Stimulated activated CD8-positive, alpha-beta memory T cell treated with anti-CD3 and anti-CD28 coated beads, Interleukin-2, amount 100 ng/mL, for 48 hours (primary cell): ENCODE measurements at places on chromosomes 3 and 15.

DNA sequence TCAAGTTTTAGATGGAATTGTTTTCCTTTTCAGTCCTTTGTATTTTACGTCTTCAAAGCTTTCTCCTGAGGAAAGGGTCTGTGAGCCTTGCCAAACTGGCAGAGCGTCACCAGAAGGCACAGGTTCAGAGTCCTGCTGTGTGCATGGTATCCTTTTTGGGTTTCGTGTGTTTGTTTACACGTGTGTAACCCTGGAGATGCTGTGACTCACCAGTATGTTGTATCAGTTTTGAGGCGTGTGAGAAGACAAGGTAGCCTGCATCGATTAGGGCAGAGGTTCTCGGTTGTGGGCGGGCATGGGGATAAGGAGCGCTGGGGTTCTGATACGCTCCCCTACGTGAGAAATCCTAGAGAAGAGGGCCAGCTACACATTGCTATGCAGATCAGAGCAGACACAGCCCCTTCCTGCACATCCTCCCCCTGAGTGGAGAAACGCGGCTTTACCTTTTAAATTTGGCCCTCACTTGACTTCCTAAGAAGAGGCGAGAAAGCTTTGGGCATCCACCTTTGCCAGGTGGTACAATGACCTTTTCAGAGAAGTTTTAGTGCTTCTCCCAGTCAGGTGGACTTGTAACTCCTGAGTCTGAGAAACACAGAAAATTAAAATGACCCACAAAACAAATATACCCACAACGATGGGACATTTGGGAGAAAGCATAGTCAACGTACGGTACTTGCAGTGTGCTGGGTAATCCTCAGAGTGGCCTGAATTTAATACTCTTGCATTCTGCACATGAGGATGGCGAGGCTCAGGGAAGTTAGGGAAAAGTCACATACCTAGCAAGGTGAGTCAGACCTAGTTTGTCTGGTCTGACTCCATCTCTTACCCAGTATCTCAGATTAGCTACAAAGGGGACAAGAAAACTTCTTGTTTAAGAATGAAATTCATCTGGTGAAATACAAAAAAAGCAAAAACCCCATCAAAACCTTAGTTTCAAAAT, 38.1 kb downstream of the TRAK1 start:
- DNase-seq: no peak

- no peak for DNase-seq
These were observed 57.6 kb downstream of the PDCD6IP start for GRCh38 chr3:33855884-33856546.

GRCh38 chr3:184717399-184717983, 5.6 kb upstream of the MAGEF1 start:
- no peak for DNase-seq

- no peak for DNase-seq
These were observed 172.8 kb downstream of the SUCNR1 start for GRCh38 chr3:152046280-152046679.

DNA sequence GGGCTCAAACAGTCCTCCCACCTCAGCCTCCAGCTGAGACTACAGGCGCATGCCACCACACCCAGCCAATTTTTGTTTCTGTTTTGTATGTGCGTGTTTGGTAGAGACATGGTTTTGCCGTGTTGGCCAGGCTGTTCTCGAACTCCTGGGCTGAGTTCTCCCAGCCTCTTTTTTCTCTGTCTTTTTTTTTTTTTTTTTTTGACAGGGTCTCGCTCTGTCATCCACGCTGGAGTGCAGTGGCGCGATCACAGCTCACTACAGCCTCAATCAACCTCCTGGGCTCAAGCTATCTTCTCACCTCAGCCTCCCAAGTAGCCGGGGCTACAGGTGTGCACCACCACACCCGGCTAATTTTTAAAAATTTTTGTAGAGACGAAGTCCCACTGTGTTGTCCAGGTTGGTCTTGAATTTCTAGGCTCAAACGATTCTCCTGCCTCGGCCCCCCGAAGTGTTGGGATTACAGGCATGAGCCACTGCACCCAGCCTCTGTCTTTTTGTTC, 867 bp upstream of the DCAF1 start:
- no peak for DNase-seq

DNA sequence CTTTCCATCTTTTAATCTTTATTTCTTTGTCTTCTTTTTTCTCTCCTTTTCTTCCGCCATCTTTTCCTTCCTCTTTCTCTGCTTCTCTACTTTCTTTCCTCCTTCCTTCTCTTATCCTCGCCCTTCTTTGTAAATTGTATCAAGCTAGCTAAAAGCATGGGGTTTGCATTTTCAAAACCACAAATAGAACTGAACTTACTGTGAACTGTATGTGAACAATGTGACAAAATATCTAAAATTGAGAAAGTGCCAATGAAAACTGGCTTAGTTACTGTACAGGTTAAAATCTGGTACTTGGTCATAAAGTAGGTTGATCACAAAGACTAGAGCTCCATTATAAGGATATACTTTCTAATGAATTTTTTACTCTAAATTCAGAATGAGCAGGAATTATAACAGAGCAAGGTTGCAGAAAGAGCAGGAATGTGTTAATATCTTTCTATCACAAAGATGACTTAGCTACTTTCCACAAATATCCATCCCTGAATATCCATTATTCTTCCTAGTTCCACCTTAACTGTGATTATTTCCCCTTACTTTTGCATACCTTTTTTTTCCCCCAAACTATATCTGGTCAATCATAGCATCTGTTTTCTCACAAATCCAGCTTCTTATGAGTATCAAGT, 122.4 kb downstream of the LSAMP start:
- no peak for DNase-seq

DNA sequence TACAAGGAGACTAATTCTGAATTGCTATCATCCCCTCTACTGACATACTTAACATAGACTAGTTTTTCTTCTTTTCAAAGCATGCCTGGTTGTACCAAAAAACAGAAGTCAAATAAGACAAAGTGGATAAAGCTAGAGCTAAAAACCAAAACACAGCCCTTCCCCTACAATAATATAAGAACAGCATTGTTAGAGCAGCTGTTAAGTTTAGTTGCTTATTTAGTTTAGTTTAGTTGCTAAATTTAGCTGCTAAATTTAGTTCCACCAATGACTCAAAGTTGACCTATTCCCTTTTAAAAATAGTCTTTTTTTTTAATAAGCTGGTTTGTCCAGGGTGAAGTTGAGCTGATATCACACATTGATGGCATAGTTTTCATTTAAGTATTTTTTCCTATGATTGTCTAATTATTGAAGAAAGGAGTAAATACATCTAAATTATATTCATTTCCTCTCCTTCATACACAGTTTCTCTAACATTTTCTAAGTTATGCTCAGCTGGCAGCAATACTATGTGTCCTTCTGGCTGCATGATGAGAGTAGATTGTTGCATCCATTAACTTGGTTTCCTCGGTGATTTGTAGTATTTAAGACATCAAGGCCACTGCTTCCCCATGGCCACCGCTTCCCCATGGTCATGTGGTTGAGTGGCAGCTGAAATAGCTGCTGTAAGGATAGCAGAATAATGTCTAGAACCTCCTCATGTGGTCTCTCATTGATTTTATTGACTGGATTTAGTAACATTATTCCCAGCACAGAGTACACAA, 718.6 kb upstream of the NECTIN3 start:
- no peak for DNase-seq

- no peak for DNase-seq
These were observed 15.8 kb upstream of the BTBD1 start for GRCh38 chr15:83082730-83083386.

DNA sequence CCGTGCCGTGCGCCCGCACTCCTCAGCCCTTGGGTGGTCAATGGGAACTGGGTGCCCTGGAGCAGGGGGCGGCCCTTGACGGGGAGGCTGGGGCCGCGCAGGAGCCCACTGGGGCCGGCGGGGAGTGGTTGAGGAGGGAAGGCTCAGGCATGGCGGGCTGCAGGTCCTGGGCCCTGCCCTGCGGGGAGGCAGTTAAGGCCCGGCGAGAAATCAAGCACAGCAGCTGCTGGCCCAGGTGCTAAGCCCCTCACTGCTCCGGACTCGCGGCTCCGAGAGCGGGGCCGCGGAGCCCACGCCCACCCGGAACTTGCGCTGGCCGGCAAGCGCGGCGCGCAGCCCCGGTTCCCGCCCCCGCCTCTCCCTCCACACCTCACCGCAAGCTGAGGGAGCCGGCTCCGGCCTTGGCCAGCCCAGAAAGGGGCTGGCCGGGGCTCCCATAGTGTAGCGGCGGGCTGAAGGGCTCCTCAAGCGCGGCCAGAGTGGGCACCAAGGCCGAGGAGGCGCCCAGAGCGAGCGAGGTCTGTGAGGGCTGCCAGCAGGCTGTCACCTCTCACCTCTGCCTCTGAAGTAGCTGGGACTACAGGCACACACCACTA, 7.8 kb downstream of the GP9 start:
- DNase-seq: no peak

- DNase-seq: no peak
These were observed 36.7 kb upstream of the NDUFB4 start for GRCh38 chr3:120559242-120560061.

DNA sequence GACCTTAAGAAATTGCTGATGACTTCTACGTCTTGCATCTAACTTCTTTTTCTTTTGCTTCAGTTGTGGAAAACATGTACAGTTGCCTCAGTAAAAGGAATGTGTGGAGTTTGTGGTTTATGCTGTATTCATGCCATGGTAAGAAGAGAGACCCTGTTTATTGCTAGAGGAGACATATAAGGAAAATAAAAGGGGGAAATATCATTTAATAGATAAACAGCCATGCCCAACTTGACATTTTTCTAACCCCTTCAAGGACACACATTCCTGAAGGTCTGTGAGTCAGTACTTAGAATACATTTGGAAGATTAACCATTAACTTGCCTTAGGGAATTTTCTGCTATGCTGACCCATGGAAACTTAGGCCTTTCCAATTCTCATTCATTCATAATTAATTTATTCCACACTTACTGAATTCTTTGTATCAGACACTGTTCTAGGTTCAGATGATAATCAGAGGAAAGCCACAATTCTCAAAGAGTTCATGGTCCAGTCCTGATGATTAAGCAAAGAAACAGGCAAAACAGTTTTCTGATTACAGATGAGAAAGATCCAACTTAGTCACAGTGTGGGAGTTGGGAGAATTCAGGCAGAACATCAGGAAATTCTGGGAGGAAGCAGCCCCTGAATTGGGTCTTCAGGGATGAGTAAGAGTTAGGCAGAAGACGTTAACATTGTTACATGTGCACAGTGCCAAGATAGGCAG, 329.8 kb upstream of the RASGRP1 start:
- DNase-seq: no peak

- no peak for DNase-seq
These were observed 21.8 kb upstream of the ANPEP start for GRCh38 chr15:89836267-89837133.

DNA sequence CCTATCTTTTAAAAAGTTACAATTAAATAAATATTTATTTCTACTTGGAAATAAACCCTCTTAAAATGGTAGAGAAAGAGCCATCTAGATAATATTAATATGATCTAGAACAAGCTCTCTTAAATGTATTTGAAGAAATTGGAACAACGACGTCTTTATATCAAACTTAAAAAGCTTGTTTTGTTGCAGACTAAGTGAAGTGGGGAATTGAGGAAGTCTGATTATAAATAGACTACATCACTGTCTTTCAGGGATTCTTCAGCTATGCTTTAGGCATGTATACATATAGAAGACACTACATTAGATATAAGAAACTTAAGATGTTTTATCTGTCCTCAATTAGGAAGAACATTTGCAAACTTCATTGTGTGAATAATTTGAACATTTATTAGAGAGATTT, 1.8 kb downstream of the BCHE start:
- DNase-seq: no peak

DNA sequence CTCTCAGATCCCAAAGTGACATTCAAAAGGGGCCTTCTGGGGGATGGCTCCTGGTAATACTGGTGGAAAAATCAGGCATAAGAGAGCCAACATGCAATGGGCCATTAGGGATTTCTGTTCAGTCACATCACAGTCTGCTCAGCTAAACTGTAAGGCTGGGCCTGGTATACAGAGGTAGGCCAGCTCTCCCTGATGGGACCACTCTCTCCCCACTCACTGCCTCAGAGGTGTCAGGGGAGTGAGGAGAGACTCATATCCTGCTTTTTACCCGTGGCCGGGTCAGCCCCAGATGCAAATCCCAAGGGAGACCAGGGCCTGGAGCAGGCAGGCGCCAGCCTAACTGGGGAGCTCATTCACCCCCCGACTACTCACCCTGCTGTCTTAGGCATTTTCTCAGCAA, 48.1 kb upstream of the TPM1 start:
- no peak for DNase-seq

GRCh38 chr3:188827576-188827975, 344.2 kb upstream of the TPRG1 start:
- no peak for DNase-seq

DNA sequence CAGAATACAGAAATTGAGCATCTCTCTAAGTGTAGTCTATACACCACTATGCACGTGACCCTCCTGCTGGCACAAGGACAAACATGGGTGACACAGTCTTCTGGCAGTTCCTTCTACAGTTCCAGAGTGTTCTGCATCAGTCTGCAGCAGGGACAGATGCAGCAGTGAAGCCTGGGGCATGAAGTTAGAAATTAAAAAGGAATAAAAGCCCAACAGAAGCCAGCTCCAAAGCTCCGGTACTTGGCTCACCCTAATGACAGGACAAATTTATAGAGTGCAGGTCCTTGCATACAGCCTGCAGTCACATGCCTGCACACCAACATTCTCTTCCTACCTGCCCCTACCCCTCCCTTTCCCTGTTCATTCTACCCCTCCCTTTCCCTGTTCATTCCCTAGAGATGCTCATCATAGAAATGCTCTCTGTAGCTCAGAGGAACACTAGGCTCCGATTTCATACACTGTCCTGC, 15.0 kb downstream of the UACA start:
- no peak for DNase-seq

DNA sequence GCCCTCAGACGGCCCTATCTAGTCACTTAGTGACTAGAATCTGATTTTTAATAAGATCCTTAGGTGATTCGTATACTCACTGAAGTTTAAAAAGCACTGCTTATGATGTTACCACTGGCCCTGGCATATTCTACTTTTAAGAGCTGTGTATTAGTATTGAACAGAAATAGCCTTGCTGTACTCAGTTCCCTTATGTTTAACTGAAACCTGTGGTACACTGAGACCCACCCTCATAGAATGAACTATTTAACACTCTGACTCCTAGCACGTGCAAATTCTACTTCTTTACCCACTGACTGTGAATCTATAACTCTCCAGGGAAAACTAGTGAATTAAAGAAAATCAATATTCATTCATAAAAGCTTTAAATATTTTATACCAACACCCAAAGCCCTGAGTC, 108.9 kb downstream of the CCNL1 start:
- DNase-seq: no peak

GRCh38 chr3:124451630-124452317, 278.5 kb upstream of the UMPS start:
- no peak for DNase-seq
